ENCODE measurements at places on chromosomes 5 and 9. TPM values are rescaled to one million over a fixed set of nuclear protein-coding genes. Genes with fewer than 3 reads are reported as not detected.

DNA sequence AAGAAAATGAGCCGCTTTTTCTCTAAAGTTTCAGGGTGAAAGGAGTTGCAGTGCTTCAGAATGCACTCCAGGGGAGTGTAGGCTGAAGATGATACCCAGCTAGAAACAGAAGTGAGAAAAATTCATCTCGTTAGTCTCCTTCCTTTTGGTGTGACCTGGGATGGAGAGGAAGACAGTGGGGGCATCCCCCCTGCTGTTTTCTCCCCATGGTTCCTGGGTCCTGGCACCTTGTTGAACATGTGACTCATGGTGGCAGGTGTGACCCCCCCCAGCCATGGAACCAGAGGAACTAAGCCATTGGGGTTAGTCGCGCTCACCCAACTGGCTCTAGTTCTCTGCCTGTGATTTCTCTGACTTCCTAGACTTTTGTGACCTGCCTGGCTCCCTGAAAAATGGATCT is 424.6 kb downstream of the CSNK1G3 start:
- DNase-seq: no peak

DNA sequence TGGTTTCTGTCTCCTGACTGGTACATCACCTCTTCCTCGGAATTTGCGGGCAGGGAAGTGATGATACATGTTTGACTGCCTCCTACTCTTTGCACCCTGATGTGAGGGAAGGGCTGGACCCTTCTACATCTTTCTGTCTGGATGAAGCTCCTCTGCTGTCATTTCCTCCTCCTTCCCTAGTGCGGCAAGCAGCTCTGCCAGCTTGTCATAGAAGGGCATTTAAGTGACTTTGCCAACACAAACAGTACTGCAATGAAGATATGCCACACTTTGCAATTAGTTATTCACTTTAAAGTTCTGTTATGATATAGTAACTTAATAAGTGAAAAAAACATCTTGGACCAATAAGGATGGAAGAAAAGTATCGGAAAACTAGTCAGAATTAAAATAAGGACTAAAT is 48.5 kb upstream of the ABL1 start:
- peak; percentile 31 for DNase-seq

GRCh38 chr5:154761046-154761736 is 6.0 kb downstream of the LARP1 start:
- no peak for DNase-seq

Gene HTR1A
- not detected for total RNA-seq

GRCh38 chr9:36928670-36929349 is 105.3 kb downstream of the PAX5 start:
- DNase-seq: peak; percentile 61

GRCh38 chr5:127088251-127088650 is 14.9 kb upstream of the C5orf63 start:
- DNase-seq: peak; percentile 80

Gene LVRN
- total RNA-seq: not detected

Gene WDR38
- not detected for total RNA-seq

GRCh38 chr5:109990723-109991359 is 301.1 kb downstream of the MAN2A1 start:
- DNase-seq: no peak

Gene NELFB
- 75.6 TPM for total RNA-seq

DNA sequence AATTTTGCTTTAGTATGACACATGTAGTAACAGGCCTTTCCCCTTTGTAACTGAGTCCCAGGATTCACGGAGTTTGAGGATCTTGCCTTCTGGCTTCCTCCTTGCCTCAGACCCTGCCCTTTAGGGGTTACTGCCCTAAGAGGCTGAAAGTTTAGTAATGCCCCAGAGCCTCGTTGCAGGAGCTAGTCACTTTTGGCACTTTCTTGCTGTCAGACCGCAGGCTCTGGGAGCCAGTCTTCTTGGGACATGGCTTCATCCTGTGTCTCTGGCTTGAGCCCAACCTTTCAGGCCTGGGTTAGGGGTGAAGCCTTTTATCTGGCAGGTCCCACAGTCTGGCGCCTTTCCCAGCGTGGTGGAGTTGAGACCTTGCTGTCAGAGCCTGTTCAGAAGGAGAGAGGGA is 185.6 kb upstream of the DMRT1 start:
- peak; percentile 99 for DNase-seq

GRCh38 chr9:757246-757881 is 84.1 kb upstream of the DMRT1 start:
- peak; percentile 58 for DNase-seq

Gene BTNL3
- total RNA-seq: not detected

Gene FOXD1
- 9.6 TPM for total RNA-seq

DNA sequence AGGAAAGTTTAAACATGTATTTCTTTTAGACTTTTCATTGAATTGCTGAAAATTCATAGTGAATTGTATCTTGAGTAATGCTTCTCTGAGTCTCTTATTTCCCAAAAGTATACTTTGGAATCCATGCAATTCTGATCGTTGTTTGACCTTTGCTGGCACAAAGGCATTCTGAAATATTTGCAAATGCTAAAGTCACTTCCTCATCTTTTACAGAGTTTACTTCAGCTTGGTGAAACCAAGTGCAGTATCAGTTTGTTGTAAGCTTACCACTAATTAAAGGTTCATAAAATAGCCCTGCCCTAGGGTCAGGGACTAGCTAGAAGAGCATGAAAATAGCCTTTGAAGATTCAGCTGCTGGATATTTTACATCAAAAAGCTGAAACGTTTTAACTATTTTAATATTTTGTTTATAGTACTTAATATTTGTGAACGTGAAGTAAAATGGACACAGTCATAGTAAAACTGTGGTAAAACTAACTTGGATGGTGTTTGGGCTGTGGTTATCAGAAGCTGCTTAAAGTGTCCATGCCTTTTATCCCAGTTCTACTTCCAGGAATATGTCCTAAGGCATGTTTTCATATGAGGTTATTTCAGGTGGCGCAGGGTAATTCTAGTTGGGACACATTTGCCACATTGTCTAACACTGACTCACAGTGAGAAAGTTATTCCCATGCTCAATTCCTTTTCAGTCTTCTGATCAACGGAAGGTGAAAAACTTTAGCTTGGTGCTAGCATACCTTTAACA is 45.3 kb downstream of the SLC22A5 start:
- DNase-seq: no peak

GRCh38 chr9:6237267-6237666 is 21.7 kb downstream of the IL33 start:
- DNase-seq: no peak

- no peak for DNase-seq
These were observed 598 bp upstream of the TMED7 start for GRCh38 chr5:115626445-115626823.

DNA sequence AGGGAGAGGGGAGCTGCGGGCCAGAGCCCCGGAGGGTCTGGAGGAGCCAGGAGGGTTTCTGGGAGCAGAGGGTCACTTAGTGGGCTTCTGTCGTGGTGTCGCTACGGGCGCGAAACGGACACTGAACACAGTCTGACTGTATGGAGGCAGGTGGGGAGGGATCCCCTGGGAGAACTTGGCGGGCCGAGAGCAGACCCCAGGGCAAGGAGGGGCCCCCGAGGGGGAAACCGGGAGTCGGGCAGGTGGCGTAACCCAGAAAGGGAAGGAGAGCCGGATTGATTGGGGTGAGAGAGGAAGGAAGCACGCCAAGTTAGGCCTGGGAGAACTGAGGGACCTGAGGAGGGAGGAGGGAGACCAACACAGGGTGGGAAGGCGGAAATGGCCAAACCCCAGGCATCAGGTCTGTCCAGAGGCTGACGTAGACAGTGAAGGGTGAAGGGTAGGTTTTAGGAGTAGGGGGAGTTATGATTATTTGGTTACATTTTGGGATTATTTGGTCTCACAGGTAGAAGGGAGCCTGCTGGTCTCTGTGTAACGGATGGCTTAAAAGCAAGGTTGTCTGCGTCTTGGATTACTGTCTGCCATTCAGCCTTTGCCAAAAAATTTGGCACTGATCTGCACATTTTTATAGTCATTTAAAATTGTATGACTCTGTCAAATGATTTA is 3.3 kb upstream of the MSMP start:
- DNase-seq: no peak

- DNase-seq: no peak
These were observed 142.0 kb downstream of the MTX3 start for GRCh38 chr5:79849061-79849460.

GRCh38 chr9:79570448-79571308 is 1.1 kb upstream of the TLE4 start:
- DNase-seq: peak; percentile 24

DNA sequence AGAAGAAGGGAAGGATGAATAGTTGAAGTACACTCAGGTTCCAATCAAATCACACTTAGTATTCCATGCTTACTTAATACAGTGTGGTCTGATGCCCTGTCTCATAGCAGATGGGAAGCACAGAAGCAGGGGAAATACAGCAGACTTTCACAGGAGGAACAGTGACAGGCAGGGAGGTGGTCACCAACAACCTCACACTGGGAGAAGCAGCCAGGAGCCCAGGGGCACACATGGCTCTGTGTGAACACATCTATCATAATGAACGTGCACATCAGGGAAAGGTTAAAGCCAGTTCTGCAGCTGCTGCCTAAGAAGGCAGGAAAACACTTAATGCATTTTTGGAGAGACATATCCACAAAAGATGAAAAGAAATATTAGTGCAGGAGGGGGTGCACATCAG is 312.3 kb downstream of the MED10 start:
- no peak for DNase-seq

Gene LIFR
- total RNA-seq: 9.2 TPM

- no peak for DNase-seq
These were observed at the start of gene PCSK1 for GRCh38 chr5:96433066-96433447. Gene PCSK1 (minus strand): TSS chr5:96433248. CDS start chr5:96433042, 206 bp downstream.

Gene CCIN
- 0.36 TPM for total RNA-seq

GRCh38 chr5:39500551-39501175 is 75.9 kb upstream of the DAB2 start:
- no peak for DNase-seq

DNA sequence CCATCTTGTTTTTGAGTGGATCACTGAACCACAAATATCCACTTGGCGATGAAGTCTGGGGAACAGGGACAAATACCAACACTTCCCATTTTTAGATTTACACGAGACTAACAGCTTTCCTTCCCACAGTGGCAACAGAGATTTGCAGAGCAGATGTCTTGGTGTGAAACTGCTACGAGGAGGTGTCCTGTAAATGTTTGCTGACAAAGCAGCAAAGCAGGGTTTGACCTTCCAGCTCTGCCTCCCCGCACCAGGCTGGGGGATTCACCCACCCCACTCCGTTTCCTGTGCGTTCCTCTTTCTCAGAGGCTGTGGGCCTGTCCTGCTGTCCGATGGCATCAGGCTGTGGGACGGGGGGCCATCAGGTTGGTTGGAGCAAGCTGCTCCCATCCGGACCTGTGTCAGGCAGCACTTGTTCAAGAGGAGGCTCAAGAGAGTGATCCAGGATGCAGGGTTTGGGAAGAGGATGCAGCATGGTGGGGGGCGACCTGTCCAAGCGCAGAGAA is 693 bp upstream of the RGS3 start:
- no peak for DNase-seq

- DNase-seq: peak; percentile 17
These were observed 10.0 kb downstream of the TLE4 start for GRCh38 chr9:79581794-79582193.

Gene PCDHGB2
- 2.5 TPM for total RNA-seq

Gene NLN
- 64.6 TPM for total RNA-seq

DNA sequence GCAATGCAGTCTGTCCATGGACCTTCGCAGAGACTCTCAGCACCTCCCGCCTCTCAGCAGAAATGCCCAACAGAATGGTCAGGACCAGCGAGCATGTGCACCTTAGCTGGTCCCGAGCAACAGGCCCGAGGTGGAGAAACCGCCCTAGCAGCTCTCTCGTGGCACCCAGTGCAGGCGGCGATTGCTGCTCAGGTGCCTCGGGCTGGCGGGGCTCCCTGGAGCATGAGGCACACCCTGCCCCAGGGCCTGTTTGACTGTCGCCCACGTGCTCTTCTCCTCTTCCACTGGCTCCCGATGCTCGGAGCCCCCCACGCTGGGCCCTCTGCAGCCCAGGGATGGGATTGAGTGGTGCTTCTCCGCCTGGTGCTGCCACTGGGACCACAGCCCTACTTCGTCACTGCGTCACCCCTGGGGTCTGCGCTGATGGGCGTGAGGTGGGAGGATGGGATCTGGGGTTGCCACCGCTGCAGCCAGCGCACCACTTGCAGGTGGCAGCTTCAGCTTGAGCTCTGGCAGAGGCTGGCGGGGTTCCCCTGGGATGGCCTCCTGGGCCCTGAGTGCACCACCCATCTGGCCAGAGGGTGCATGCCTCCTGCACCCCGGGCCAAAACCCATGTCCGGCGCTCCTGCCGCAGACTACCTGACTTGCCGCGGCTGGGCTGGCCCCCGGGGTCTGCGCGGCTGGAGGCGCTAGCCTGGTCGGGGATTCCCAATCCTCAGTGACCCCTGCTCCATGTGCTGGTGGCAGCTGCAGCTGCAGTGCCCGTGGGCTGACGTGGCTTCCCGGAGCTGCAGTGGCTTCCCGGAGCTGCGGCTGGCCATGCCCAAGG is 244.2 kb downstream of the FOXD4L6 start:
- DNase-seq: no peak

DNA sequence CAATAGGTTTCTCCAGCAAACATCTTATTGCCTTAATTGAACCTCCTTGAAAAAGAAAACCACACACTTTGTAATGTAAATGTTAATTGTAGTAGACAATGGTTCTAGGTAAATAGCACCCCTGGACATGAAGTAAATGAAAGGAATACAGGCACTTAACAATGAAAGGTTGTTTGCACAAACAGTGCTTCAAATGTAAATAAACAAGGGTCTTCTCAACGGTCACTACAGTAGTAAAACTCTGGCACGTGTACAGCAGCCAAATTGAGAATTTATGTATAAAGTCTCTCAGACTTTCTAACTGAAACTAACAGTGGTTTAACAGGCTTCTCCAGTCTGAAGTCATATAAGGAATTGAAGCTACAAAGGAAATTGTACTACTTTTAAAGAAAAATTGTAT is 218.3 kb downstream of the MEF2C start:
- no peak for DNase-seq

DNA sequence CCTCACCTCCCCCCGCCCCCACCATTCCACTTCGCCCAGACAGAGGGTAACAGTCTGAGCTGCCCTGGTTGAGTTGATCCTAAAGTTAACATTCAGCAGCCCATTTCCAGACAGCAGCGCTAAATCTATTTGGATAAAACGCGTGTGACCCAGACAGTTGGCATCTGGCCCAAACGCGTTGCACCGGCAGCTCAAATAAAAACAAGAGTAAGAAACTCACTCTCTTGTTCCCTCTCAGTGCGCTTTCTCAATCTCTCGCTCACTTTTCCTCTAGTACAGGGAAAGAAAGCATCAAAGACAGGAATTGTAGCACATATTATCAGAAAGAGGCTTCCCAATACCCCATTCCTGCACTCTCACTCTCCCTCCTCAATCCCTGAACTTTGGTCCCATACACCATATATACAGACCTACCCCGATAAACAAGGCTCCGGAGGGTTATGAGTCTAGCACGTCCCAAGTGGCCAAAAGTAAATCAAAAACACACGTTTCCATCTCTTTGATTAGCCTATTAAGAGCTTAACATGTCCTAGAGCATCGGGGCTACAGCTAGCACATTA is 1.3 kb downstream of the ADAMTS6 start:
- DNase-seq: peak; percentile 61

- DNase-seq: no peak
These were observed 143.9 kb downstream of the SEMA5A start for GRCh38 chr5:9401786-9402472.

Gene ORM1
- total RNA-seq: not detected
